T-helper 22 cell (primary cell): ENCODE measurements at places on chromosomes 4 and X.

DNA sequence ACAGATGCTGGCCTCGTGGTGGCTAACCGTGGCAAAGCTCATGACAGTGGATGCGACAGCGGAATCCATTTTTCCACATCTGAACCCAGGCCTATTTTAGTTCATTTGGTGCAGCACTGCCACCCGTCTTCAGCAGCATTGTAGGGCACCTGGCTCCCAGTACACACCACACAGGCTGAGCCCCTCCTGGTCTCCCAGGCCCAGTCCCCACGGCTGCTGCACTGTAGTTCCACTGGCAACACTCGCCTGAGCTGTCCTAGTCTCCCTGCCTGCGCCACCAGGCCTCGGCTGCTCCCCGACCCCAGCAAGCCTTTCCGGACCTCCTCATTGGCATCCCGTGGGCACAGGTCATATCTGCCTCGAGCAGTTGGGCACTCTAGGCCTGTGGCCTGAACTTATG is 76.2 kb downstream of the MTMR1 start:
- DNase-seq, result no peak

GRCh38 chr4:56469489-56470210 is 2.2 kb downstream of the SRP72 start:
- no peak for DNase-seq

GRCh38 chr4:160818571-160818970 is 1345.2 kb downstream of the FSTL5 start:
- no peak for DNase-seq

- DNase-seq, result no peak
Observed at GRCh38 chr4:11748164-11748872, 319.6 kb upstream of the HS3ST1 start.

DNA sequence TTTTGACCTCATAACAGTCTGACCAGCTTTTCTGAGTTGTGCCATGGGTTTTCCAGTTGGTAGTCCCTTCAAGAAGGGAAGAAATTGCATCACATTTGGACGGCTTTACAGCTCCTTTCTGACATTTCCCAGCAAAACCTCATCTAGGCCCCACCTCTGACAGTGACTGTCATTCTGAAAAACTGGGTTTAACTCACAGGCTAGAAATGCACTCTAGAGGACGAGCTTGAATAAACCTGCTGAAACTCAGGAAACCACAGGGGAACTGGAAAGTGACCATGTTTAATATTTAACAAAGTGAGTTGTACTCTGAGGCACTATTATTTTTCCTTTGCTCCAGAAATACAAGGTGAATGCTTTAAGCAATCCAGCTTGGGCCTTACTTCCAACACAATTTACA is 434.3 kb upstream of the RASGEF1B start:
- DNase-seq, result no peak

DNA sequence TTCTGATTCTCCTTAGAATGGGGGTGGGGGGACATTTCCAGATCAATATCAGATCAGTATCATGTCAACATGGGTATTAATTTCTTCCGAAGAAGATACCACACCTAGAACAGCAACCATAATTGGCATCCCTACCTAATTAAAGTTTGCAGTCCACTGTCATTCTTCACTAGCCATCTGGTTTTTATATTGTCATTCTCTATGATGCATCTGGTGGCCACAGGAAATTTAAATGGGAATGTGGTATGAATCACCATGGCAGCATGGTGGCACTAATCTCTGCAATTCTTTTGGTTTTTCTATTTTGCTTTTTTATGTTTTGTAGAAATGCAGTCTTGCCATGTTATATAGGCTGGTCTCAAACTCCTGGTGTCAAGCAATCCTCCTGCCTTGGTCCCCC is 16.6 kb upstream of the UBE2D3 start:
- DNase-seq, result no peak

- no peak for DNase-seq
Observed at GRCh38 chrX:45134775-45135174, 65.9 kb downstream of the DIPK2B start.

GRCh38 chr4:180134091-180134866 is 2108.9 kb upstream of the TENM3 start:
- DNase-seq, result no peak

DNA sequence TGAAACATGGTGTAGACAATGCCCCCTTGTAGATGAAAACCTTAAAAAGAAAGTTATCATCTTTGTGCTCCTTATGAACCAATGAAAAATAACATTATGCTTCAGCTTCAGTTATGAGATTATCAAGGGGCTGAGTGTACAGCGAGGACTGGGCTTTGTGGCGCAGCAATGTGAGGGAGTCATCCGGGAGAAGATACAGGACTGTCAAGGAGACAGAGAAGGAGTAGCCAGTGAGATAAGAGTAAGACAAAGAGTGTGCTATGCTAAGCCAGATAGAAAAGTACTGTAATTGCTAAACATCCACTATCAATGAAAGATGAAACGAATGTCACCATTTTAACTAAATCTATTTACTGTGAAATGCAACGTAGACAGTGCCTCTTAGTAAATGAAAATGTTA is 3.6 kb upstream of the KLHL15 start:
- DNase-seq, result no peak

- no peak for DNase-seq
Observed at GRCh38 chr4:70902577-70903290, 565 bp downstream of the MOB1B start.

DNA sequence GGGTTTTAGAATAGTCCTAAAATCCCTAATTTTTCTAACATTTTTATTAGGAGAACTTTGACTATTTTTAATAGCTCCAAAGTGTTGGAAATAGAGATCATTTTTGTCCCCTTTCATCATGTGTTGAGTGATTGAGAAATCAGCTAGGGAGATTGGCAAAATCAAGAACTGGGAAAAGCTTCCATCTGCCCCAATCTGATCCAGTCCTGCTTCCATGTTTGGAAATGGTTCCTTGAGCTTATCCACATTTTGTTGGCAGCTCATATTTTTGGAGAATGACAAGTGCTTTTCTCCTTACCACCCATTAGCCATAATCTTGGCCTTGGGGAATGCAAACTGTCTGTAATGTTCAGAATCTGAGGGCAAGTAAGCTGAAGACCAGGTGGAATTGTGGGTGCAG is 73.9 kb downstream of the SYNPO2 start:
- DNase-seq, result no peak

DNA sequence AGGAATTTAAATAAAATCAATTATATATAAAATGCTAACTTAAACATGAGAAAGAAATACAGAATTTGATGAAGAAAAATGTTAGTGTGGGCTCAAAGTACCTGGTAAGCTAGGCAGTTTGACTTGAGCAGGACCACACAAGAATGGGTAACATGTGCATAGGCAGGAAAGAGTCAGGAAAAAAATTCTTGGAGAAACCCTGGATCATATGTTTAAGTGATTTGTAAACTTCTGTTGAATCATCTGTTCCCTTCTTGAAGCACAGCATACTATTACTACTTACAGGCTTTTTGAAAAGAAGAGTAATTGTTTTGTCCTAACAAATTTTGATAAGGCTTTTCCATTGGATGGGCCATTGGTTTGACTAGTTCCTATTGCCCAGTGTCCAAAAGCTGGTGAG is 37.5 kb upstream of the FHDC1 start:
- DNase-seq, result no peak

GRCh38 chr4:109215506-109215905 is 87.0 kb downstream of the COL25A1 start:
- DNase-seq, result no peak

- no peak for DNase-seq
Observed at GRCh38 chr4:119490335-119490734, 138.3 kb downstream of the PDE5A start.

DNA sequence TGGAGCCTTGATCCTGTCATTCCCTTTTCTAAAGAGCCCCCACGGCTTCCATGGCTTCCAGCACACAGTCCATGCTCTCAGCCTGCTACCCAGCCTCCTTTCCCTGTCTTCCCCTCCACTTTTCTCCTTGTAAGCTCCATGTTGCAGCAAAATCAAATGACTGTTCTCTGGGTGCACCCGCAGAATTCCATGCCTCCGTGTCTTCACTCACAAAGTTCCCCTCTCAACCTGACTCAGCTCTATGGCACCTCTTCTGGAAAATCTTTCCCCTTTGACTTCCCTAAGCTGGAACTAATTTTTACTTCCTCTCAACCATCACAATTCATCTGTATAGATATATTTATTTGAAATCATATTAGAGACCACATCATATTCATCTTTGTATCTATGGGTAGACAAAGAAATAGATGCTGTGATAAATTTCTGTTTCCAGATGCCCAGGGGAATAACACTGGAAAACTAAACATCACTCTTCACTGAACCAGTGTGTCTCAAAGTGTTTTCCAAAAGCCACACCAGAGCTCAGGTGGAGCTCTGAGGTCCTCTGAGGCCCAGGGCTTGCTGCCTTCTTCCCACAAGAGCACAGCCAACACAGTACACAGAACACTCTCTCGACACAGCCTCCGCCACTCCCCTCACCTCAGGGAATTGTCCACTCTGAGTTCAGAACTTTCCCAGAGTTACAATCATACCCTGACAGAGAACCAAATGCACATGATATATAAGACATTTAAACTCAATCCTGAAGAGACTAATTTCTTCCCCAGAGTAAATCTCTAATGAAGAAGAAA is 3.3 kb downstream of the SETD7 start:
- DNase-seq, result no peak

DNA sequence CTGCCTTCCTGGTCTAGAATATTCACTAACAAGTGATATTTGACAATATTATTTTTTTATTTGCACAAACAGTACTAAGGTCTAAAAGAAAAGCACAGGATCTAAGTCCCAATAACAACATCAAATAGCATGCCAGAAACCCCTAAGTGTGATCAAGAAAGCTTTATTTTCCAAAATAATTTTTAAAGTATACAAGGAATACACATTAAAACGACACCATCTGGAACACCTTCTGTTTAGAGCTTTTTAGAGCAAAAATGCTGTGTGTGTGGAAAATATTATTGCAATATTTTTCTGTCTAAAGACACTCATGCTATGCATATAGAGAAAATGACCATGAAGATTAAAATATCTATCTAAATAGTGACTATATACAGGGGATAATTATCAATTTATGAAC is 103.1 kb downstream of the ARAP2 start:
- DNase-seq, result no peak

DNA sequence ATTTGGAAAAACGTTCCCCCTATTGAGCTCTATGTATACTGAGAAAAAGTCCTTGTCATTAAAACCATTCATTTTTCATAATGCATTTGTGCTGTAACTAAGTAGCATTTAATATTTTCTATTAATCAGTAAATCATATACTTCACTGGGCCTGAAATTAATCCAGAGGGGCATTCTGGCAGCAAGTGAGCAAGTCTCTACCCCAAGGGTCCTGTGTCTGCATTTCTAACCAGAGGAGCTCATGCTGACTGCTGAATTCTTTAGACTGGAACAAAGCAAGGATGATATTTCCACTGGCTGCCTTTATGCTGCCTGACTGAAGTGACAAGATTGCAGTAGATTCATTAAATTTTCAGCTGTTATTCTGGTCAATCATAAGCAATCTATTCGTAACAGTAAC is 246.5 kb downstream of the SLITRK2 start:
- DNase-seq, result no peak
